MCF 10A (cell line): ENCODE measurements at places on chromosomes 12 and 14.

- no peak for DNase-seq
Observed at GRCh38 chr14:104558231-104559027, 21.1 kb upstream of the C14orf180 start.

DNA sequence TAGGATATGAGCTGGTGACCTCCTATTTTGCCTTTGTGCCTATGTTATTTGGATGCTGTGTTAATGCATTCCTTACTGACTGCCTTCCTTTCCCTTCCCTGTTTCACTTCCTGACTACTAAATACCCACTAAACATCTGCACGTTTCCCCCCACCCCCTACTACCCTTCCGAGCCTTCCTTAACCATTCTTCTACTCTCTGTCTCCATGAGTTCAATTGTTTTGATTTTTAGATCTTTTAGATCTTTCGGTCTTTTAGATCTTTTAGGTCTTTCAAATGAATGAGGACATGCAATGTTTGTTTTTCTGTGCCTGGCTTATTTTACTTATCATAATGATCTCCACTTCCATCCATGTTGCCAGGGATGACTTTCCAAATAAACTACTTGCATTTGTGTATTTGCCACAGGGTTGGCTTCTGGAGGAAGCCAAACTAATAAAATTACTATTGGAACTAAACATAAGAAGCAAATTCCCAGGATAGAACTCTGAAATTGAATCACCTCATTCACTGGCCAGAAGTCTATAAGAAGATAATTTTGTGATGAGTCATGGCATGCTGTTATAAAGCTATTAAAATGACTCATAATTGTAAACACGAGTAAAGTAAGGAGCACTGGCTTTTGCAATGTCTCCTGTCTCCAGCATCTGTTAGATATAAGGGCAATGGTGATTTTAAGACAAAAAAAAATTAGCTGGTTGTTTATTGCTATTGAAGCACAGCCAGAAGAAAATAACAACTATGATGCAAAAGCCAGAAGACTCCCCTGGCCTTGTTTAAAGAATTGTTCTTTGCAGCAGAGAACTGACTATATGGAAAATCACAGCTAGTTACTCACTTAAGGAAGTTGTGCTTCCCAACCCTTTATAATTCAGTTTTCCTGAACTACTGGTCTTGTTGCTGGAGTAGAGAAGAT is 586.3 kb downstream of the LRFN5 start:
- peak; percentile 89 for DNase-seq

- no peak for DNase-seq
Observed at GRCh38 chr14:74697543-74697942, 15.3 kb downstream of the AREL1 start.

GRCh38 chr14:20555845-20556244 is 5.0 kb downstream of the RNASE9 start:
- no peak for DNase-seq

GRCh38 chr12:41367726-41368405 is 179.7 kb downstream of the PDZRN4 start:
- peak; percentile 24 for DNase-seq

GRCh38 chr12:127336416-127336815 is 930.6 kb upstream of the TMEM132C start:
- peak; percentile 44 for DNase-seq

DNA sequence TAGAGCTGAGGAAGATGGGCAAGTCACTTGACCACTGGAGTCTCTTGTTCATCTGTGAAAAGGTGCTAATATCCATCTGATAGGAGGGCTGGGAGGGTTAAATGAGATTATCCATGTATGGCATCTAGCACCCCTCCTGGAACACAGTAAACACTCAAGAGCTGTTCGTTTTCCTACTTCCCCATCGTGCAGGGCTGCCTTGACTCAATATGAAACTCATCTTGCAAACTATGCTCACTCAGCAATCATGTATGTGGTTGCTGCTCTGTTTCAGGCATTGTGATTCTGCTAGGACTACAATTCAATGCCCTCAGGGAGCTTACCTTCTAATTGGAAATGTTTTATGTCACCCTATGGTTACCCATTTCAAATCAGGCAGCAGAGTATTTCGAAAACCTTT is 395.6 kb downstream of the BCAT1 start:
- DNase-seq: no peak

- DNase-seq: no peak
Observed at GRCh38 chr12:131511803-131512561, 198.9 kb upstream of the SFSWAP start.

DNA sequence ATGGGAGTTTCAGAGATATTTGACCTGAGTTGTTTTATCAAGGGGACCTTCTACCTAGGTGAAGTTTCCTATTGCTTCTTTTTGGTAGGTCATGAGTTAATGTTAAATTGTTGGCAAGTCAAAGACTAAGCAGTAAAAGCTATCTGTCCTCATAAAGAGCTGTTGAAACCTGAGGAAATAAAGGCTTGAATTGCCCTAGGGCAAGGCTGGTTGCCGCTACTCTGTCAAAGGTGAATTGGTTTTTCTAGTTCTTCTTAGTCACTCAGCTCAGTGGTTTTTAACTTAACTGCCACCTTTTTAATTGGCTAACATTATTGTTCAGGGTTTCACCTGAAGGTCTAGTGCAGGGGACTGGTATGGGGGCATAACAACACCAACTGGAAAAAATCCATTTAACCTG is 441.6 kb upstream of the FBXO33 start:
- DNase-seq: no peak

DNA sequence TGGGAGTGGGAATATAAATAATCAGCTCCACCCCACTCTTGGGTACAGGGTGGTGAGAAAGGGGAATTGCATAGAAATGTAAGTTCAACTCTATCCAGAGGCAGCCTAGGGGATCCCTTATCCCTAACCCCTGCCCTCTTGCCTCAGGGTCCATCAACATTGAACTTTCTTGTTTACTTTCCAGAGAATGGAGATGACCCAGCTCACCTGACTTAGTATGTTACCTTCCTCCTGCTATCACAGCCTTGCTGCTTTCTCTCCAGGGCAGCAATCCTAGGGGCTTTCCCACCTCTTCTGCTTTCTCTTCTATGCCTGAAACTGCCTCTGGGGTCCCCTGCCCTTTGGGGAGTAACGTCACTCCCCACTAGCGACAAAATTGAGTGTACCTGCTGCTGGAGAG is 2.7 kb downstream of the LRP1 start:
- no peak for DNase-seq

DNA sequence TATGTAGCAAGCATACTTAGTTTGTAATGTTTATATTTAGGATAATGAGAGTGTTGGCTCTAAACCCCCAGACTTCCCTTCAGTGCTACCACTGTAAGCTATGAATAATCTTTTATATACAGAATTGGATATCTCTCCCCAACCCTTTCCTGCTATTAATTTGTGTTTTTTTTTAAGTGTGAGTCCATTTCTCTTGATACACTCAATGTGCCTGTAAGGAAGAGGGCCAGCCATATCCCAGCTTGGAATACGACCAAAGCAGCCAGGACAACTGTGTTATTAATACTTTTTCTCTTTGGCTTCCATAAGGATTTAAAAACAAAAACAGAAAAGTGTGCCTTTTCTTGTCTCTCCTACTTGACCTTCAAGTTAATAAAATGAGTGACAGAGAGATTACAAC is 116.7 kb downstream of the SNAPC1 start:
- DNase-seq: no peak

DNA sequence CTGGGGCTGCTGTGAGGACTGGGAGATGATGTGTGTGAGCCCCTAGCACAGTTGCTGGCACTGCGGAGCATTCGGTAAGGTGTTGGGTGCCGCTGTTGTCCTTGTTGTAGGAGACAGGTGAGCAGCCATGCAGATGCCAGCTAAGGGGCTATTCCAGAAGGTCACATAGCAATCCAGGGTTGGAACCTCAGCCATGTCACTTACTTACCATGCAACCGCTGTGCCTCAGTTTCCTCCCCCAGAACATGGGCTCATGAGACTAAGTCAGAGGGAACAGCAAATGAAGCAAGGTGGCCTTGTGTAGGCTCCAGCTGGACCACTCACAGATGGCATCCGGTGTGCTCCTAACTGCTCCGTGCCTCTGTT is 13.2 kb downstream of the DTX1 start:
- DNase-seq: no peak

DNA sequence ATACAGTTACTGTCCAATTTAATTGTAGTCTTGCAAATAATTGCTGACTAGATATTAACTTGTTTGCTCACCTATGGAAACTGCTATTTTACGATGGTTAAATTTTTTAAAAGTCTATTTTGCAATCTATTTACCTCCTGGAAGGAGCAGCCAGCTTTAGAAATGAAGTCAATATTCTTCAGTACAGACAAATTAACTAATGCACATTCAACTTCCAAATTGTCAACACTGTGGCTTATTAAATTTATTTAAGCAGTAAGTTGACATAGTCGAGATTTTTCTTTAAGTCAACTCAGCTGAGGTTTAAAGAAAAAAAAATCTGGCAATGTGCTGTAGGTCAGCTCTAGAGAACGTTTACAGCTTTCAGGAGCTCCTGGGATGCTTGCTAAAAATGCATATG is 221.2 kb downstream of the SSPN start:
- no peak for DNase-seq

- peak; percentile 89 for DNase-seq
Observed at GRCh38 chr14:95460647-95461478, 55.6 kb downstream of the SYNE3 start.

GRCh38 chr14:26966908-26967307 is 369.1 kb upstream of the NOVA1 start:
- peak; percentile 30 for DNase-seq

DNA sequence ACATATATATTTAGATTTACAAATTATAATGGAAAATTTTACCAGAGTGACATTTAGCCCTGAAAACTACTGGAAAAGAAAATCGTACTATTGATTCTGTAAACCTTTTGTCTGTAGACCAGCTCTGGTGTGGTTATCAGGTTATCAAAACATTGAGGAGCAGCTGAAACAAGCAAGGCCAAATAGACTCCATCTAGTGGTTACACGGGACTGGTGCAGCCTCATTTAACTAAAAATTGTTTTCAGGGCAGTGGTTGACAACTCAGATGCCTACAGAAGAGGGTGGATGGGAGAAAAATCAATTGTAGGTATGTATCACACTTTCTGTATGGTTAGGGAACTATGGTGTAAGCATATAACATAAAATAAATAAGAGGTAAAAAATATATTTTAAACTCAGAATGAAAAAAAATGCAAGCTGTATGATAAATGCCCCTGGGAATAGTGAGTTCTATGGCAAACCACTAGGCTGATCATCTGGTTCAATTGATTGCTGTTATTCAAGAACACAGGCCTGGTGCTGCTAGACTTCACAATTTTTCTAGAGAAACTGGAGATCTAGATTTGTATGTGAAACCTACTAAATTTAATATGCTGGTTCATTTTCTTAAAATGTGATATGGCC is 51.2 kb downstream of the ACSS3 start:
- peak; percentile 56 for DNase-seq

DNA sequence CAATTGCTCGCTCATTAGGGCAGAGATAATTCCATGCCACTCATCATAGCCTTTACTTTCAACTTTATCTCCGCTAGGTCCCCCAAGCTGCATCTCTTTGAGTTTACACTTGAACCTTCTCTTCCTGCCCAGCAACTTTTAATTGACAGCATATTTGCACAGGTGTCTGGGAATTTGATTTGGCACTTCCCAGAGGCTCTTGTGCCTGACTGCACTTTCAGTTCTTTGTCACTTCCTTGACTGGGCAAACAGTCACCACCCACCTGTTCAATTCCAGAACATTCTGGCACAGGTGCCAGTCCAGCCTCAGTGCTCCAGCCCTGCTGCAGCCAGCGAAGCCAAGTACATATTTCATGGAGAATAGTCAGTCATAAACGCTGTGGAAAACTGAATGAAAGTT is 110.1 kb upstream of the LRIG3 start:
- no peak for DNase-seq

GRCh38 chr14:64440494-64440893 is 24.8 kb upstream of the AKAP5 start:
- no peak for DNase-seq

- DNase-seq: no peak
Observed at GRCh38 chr12:102182635-102183034, 15.0 kb downstream of the PMCH start.

DNA sequence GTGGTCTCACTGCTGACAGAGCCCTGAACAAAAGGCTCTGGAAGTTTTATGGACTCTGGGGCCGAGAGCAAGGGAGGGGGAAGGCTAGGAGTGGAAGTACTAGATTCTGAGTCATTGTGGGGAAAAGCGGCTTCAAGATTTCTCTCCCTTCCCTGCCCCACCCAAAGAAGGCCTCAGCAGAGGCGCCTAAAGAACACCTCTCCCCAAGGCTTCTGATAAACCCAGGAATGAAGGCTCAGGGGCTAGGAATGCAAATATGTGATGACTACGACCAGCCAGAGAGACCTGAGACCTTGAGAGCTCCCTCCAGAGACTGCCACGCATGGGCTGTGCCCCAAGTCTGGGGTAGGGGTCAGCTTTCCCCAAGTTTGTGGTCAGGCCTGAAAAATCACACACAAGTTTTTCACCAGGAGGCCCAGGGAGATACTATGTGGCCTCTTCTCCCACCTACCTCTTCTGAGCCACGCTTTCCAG is 130.7 kb upstream of the HIF1A start:
- peak; percentile 92 for DNase-seq

- DNase-seq: no peak
Observed at GRCh38 chr12:127268706-127269425, 998.1 kb upstream of the TMEM132C start.

DNA sequence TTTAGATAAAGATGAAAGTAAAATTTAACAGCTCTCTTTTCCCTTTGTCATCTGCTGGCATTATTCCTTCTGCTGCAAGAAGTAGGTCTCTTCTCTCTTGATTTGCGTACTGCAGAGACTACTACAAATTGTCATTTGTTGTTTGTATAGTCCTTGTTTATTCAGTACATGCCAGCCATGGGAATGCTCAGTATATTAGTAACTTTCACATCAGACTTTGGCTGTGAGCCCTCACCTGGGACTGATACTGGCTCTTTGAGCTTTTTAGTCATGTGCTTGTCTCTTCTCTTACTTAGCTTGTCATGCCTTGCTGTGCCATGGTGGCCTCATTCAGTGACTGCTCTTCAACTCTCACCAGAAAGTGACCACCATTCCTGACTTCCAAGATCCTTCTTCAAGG is 169.8 kb downstream of the PRKCH start:
- DNase-seq: peak; percentile 53

DNA sequence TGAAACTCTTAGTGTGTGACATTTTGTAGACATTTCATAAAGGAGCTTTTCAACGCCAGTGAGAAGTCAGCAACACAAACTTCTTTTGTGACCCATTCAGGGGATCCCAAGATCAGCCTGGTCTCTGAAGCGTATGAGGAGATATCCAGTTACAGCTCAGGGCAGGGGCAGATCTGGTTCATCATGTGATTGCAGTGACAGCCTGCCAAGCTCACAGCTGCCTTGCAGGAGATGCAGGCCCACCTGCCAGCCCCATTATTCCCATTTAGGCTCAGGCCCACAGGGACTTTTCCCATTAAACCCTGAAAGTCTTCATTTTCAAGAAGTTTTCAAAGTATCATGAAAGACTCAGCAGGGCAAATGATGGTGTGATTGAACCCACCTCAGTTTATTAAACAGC is 38.3 kb downstream of the SRGAP1 start:
- DNase-seq: no peak
